ENCODE measurements at places on chromosomes 12 and 14.

DNA sequence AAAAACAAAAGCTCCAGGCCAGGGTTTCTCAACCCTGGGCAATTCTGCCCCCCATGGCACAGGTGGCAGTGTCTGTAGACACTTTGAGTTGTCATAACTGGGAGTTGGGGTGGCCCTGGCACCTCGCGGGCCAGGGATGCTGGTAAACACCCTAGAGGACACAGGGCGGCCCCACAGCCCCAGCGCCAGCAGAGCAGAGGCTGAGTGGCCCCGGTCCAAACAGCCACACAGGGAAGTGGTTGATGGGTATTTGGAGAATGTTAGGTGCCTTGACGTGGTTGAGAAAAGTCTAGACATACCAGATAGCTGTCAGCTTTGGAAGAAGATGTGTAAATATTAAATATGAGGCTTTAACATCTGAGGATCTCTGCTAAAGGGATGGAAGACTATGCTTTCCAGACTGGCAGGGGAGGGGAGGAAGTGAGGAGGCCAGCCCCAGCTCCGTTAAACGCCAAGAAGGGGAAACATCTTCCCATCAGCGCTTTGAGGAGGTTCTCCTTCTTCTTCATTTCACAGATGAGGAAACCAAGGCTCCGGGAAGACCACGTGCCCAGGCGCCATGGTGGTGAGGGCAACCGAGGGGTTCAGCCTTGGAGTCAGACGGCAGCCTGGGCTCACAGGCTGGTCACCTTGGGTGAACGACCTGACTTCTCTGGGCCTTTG lies 103.7 kb downstream of the SCARB1 start:
- no peak for DNase-seq
- no peak overlapping the region for H3K4me3 ChIP-seq
- no peak overlapping the region for H3K27ac ChIP-seq
- H3K4me1 ChIP-seq: no peaks in the 10 kb centered on the region

GRCh38 chr12:53050426-53051057 lies 677 bp downstream of the TNS2 start:
- no peak overlapping the region for H3K4me3 ChIP-seq
- DNase-seq: no peak
- H3K36me3 ChIP-seq: no peaks in the 10 kb centered on the region
- H3K4me1 ChIP-seq: peaks cover 28% of the 10 kb centered on the region
- no peaks in the 10 kb centered on the region for H3K27me3 ChIP-seq

DNA sequence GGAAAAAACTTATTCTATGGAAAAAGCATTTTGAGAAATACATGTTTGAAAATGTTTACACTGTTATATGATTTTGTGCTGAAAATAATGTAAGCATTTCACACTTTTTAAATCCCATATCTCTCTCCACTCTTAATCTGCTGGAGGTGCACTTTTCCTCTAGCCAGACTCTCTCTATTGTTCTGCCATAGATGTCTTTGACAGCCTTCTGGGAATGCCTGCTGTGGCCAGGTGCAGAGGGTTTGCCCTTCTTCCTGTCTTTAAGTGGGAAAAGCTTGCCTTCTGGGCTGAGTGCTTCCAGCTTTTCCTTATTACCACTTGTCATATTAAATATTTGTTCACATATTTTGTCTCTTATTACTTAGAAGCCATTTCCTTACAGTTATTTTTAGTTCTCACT lies 60.1 kb upstream of the PPM1H start:
- no peaks in the 10 kb centered on the region for H3K4me1 ChIP-seq
- H3K4me3 ChIP-seq: no peak overlapping the region
- no peaks in the 10 kb centered on the region for H3K36me3 ChIP-seq
- H3K27ac ChIP-seq: no peak overlapping the region

DNA sequence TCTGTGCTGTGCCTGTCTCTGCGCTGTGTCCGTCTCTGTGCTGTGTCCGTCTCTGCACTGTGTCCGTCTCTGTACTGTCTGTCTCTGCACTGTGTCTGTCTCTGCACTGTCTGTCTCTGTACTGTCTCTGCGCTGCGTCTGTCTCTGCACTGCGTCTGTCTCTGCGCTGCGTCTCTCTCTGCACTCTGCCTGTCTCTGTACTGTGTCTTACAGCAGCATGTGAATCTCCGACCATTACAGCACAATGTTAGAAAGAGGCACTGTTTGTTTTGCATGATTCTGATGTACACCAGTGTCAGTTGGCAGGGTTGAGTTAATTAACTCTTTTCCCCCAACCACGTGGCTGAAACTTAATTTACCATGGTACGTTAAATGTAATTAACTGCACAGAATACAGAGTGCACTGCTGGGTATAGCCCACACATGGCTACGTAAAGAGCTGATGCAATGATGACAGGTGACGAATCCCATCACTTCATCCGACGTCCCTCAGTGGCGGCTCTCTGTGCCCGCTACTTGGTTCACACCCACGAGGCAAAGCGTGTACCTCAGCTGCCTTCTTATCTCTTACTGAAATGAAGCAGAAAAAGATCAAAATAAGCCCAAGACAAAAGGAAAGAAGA lies 127.7 kb upstream of the SFSWAP start:
- H3K4me1 ChIP-seq: no peaks in the 10 kb centered on the region
- DNase-seq: no peak
- no peaks in the 10 kb centered on the region for H3K36me3 ChIP-seq

- no peak for DNase-seq
- no peak overlapping the region for H3K4me3 ChIP-seq
- H3K4me1 ChIP-seq: no peaks in the 10 kb centered on the region
- no peak overlapping the region for H3K27ac ChIP-seq
These were observed 142.7 kb downstream of the BCL11B start for GRCh38 chr14:99129211-99129696.
